Stimulated activated CD4-positive, alpha-beta T cell treated with anti-CD3 and anti-CD28 coated beads, Interleukin-12 subunit alpha, Interleukin-12 subunit beta, amount 100 ng/mL, for 4 hours (primary cell): ENCODE measurements at places on chromosomes 1 and 21.

DNA sequence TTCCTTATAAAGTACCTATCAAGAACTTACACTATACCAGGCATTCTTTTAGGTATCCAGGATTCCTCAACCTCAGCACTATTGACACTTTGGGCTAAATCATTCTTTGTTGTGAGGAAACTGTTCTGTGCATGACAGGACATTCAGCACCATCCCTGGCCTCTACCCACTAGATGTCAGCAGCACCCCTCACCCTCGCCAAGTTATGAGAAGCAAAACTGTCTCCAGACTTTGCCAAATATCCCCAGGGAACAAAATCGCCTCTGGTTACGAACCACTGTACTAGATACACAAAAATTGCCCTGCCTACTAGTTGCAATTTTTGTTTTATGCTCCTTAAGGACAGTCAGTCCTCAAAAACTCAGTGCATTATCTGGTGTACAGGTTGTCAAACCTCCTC is 35.7 kb downstream of the PALMD start:
- no peak for DNase-seq

- DNase-seq, result no peak
Observed at GRCh38 chr1:11397151-11397901, 81.6 kb upstream of the DISP3 start.

DNA sequence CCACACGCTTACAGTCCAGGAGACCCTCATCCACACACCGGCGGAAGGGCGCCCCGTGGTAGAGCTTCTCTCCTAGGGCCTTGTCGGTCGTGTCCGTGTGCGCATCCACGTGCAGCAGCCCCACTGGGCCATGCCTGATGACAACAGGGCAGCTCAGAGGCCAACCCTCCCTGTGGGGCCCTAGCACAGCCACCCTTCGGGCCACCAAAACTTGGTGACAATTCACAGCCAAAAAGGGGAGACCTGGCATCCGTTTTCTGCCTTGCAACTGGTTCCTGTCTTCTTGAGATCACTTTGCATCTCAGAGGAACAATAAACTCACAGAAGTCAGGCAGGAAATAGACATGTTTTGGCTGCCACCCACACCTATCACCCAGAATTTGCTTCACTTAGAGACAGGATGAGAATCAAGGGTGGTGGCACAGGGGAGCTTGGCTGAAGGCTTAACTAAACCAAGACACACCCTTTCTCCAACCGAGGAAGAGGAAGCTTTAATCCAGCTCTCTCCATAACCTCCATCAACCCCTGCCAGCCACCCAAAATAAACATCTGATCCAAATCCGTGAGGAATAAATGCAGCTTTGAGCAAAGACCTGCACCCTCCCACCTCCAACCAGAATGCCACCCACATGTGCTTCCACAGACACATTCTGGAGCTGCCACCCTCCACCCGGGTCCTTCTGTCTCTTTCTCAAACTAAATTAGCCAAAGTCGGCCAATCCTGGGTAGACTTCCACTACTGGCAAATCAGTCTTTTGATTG is 5.7 kb downstream of the AGMAT start:
- no peak for DNase-seq

DNA sequence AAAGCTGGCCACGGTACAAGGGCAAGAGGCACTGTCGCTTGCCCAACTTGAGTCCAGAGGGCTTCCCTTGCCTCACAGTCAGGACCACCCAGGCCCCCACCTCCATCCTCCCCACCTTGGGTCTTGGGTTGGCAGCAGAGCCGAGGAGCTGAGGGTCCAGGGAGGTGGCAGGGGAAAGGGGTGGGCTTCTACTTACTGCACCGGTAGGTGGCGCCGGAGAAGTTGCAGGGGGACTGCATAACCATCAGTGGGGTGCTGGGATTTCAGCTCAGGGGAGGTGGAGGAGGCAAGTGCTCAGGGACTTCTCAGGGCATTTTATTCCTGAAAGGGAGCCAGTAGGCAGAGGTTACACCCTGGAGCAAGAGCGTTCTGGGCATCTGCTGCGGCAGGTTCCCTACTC is 44.0 kb downstream of the TRIM62 start:
- peak; percentile 25 for DNase-seq

- no peak for DNase-seq
Observed at GRCh38 chr1:201259476-201260235, 23.6 kb upstream of the PKP1 start.

DNA sequence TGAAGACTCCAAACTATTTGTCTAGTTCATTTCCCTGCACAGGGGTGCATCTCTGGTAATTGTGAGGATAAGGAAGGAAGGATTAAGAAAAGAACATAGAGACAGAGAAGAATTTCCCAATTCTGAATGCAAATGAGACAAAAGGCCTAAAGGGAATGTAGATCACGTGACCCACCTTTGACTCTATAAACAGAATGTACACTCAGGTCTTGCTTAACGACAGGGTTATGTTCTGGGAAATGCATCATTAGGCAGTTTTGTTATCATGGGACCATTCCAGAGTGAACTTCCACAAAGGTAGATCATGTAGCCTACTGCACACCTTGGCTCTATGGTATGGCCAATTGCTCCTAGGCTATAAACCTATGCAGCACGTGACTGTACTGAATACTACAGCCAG is 252.3 kb upstream of the ZP4 start:
- no peak for DNase-seq

- no peak for DNase-seq
Observed at GRCh38 chr21:41737651-41738324, 29.1 kb downstream of the RIPK4 start.

GRCh38 chr1:93677729-93678128 is 3.9 kb downstream of the BCAR3 start:
- no peak for DNase-seq

GRCh38 chr1:37481289-37482003 is 7.1 kb downstream of the ZC3H12A start:
- no peak for DNase-seq

- DNase-seq, result no peak
Observed at GRCh38 chr1:246765521-246765920, 41.3 kb downstream of the SCCPDH start.

DNA sequence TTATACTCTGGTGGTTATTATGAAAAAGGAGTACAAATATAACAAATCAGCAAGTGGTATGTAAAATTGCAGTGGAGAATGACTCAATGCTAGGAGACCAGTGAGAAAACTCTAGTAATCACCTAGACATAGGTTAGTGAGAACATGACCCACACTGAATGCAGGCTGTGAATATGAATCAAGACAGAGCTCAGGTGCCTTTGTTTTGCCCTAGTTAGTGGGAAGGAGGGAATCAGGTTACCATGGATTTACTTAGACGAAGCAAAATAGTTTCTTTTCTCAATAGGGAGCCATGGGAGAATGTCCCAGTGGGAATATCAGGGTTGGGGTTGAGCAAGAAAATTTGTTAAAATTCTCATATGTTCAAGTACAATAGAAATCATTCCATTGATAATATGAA is 10.6 kb upstream of the GCLM start:
- no peak for DNase-seq

GRCh38 chr1:27476237-27476636 is 13.7 kb downstream of the WASF2 start:
- no peak for DNase-seq

DNA sequence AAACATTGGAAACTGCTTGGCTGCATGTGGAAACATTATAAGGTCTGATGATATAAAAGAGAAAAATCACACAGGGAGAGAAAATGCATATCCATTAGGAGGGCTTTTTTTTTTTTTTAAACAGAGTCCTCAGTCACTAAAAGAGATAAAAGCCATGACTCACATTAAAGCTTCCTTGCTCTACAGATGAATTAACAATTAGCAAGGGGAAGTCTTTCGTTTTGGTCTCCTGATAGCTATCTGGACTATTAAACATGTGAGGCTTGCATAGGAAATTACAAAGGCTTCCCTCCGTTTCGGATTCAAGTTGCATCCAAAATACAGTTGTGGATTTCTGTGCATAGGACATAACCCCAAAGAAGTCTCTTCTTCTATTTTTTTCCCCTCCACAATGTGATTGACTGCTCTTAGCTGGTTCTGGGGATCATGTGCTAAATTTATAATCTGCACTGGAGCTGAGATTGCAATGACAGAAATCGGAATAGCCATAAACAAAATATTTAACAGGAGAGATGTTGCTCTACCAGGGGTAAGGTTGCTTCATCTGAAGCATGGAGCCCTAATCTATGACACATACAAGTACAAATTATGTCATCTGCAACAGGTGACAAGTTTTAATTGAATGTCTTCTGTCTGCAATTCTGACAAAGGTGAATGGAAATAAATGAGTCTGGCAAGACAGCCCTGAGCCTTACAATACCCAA is 146.8 kb downstream of the ESRRG start:
- DNase-seq, result no peak

GRCh38 chr1:156593661-156593989 is 2.0 kb downstream of the NAXE start:
- no peak for DNase-seq

DNA sequence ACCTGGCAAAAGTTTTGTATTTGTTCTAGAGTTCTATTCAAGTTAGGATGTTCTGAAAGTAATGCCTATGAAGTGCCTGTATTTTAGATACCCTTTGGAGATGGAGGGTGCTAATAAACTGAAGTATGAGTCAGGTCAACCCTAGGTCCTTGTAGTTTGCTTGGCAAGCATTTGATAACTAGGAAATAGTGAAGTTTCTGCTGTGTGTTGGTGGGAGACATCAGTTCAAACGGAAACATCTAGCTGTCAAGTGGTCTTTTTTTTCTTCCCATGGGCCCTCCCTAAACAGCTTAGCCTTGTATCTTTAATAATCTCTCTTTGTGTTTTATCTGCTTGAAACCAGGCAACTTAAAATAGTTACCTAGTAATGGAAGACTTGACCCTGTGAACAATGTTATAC is 4.5 kb downstream of the MRPS6 start:
- DNase-seq, result no peak

DNA sequence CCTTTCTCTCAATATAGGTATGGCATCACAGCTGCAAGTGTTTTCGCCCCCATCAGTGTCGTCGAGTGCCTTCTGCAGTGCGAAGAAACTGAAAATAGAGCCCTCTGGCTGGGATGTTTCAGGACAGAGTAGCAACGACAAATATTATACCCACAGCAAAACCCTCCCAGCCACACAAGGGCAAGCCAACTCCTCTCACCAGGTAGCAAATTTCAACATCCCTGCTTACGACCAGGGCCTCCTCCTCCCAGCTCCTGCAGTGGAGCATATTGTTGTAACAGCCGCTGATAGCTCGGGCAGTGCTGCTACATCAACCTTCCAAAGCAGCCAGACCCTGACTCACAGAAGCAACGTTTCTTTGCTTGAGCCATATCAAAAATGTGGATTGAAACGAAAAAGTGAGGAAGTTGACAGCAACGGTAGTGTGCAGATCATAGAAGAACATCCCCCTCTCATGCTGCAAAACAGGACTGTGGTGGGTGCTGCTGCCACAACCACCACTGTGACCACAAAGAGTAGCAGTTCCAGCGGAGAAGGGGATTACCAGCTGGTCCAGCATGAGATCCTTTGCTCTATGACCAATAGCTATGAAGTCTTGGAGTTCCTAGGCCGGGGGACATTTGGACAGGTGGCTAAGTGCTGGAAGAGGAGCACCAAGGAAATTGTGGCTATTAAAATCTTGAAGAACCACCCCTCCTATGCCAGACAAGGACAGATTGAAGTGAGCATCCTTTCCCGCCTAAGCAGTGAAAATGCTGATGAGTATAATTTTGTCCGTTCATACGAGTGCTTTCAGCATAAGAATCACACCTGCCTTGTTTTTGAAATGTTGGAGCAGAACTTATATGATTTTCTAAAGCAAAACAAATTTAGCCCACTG is 11.5 kb downstream of the HIPK1 start:
- DNase-seq, result no peak

DNA sequence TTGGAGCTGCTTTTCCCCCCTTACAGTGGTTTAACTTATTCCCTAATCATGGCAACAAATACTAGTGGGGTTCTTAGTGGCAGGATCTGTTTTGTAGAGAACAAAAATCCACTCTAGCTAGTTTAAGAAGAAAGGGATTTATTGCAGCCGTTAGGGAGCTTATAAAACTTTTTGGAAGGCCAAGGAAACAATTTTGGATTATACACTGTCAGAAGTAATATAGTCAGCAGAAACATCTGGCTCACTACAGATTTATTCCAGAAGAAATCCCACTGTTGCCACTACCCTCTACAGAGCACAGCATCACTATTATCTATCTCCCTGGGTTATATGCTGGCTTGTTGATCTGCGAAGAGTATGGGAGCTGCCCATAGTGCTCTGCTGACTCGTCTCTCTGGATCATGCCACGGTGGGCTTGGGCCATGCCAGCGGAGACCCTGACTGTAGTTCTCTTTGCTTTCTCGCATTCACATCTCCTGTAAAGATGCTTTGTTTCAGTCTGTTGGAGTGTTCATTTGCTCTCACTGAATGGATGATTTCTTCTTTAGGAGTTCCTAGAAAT is 107.5 kb downstream of the ODF2L start:
- DNase-seq, result no peak

DNA sequence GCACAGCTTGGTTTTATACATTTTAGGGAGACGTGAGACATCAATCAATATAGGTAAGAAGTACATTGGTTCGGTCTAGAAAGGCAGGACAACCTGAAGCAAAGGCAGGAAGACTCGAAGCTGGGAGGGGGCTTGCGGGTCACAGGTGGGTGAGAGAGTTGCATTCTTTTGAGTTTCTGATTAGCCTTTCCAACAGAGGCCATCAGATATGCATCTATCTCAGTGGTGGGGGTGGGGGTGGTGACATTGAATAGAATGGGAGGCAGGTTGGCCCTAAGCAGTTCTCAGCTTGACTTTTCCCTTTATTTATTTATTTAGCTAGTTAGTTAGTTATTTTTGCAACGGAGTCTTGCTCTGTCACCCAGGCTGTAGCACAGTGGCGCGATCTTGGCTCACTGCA is 85.6 kb downstream of the WDR4 start:
- no peak for DNase-seq

DNA sequence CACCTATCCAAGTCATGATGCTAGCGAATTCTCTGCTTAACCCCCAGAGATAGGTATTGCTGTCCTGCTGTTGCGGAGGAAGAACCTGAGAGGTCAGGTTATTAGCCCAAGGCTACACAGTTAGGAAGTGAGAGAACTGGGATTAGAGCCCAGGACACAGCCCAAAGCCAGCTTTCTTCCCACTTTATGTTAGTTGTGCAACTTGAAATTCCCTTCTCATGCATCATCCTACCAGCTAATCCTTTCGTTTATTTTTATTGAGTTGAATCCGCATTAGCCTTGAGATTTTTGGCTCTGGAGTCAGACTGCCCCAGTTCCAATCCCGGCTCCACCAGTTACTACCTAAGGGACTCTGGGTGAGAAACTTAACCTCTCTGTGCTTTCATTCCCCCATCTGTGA is 65.4 kb downstream of the PLEKHA6 start:
- no peak for DNase-seq

GRCh38 chr1:155079487-155080311 is 1.1 kb downstream of the EFNA3 start:
- DNase-seq, result no peak

DNA sequence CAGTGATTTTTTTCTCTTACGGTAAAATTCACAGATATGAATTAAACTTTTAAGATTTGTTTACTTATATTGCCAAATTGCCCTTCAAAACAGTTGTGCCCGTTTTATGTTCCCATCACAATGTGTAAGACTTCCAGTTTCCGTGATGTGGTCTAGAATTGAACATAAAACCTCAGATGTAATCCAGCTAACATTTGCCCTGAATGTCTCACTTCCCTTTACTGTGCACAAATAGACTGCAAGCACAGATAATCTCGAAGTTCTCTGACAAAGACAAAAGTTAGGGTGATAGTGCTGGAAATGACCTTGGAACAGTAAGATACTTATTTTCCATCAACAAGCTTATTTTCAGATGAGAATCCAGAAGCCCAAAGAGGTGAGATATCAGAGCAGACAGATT is 177.5 kb downstream of the ZZZ3 start:
- no peak for DNase-seq

GRCh38 chr1:15799004-15799867 is 8.2 kb downstream of the UQCRHL start:
- no peak for DNase-seq

GRCh38 chr21:26041431-26042180 is 129.0 kb downstream of the APP start:
- DNase-seq, result no peak
